Ureter (tissue), 1 donor: ENCODE measurements at places on chromosomes 5 and 9. TPM values are rescaled to one million over a fixed set of nuclear protein-coding genes. Genes with fewer than 3 reads are reported as not detected.

Gene HAPLN1
- total RNA-seq, result 0.44 TPM

DNA sequence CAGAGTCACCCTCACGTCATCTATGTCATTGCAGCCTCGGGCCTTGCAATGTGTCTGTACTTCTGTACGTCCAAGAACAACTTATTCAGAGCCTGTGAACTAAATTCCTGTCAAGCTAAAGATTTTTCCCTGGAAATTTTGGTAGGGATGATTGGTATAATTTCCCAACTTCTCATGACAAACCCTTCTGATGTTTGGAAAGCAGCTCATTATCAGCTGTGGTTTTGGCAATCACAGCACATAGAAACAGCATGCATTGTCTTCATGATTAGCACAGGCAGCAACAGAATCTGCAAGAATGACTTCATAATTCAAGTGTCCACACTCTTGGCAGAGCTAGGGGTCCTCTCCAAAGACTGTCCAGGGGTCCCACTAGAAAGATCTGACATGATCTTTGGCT lies 49.5 kb downstream of the APBA1 start:
- DNase-seq, result no peak

GRCh38 chr5:88665750-88666215 lies 217.2 kb downstream of the MEF2C start:
- DNase-seq, result no peak

Gene IFNA5
- total RNA-seq, result not detected

DNA sequence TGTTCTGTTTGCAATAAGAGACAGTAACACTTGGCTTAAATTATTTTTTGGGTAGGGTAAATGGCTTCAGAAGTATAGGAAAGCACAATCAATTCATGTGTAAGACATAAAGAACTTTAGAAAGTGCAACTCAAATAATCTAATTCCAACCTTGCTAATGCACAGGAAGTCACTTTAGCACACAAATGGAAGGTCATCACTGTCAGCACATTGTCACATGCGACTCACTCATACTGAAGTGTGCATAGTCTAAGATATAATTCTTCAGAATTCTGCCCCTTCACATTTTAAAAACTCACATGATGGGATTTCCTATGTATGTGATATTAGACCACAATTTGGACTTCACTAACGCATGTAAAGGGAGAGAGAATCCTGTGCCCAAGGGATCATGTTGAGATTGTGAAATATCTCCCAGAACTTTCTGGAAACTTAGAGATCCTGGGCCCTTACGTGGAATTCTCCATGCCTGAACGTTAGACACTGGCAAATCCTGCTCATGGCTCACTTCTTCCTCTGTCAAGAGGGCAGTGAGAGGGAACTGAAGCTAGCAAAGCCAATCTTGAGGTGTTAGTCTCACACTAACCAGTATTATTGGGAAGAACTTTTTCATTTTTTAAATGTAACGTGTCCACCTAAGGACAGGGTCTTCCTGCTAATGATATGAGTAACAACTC lies 403.2 kb upstream of the PTGER4 start:
- no peak for DNase-seq

GRCh38 chr5:4630031-4630430 lies 510.1 kb upstream of the ADAMTS16 start:
- no peak for DNase-seq

DNA sequence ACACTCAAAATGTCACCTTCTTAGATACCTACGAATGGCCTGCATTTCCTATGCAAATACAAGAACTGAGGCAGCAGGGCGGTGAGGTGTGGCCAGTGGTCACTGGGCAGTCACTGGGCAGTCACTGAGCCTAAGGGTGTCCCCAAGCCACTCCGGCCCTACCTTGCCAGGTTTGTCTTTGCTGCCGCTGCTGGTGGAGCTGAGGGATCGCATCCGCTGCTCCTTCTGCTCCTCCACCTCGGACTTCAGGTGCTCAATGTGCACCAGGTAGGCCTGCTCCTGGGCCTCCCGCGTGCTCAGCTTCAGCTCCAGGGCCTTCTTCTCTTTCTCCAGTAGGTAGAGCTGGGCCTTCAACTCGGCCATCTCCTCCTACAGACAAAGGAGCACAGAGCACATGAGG lies 72.3 kb downstream of the DCP2 start:
- no peak for DNase-seq
